Kidney (tissue), 22 donors: ENCODE measurements at places on chromosomes 13 and 19. TPM values are rescaled to one million over a fixed set of nuclear protein-coding genes. Genes with fewer than 3 reads are reported as not detected.

DNA sequence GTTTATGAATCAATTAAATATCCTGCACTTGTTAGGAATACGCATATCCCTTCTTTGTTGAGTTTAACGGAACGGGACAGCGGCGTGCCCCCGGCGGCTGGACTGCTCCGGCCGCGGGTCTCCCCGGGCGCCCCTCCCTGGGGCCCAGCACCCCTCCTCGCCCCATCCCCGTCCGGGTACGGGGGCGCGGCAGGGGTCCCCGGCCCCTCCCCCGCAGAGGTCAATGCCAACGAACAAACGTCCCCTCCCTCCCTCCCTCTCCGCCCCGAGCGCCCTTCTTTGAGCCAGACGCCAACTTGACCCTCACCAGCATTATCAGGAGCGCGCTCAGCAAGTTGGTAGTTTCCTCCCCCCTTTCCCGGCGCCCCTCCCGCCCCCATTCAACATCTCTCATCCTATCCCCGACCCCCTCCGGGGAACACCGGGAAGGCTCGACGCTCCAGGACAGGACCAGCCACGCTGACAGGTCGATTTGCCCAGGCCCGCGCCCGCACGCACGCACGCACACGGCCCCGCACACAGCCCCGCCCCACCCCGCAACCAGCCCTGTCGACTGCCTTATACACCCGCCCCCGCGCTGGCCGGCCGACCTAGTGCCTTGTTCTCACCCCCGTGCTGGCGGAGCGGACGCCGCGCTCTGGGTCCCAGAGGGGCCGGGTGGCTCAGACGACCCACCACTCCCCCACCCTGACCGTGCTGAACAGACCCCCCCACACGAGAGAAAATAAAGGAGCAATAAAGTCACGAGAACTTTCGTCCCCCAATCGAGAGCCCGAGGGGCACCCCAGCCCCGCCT, 5.0 kb downstream of the LYL1 start:
- DNase-seq, result no peak

DNA sequence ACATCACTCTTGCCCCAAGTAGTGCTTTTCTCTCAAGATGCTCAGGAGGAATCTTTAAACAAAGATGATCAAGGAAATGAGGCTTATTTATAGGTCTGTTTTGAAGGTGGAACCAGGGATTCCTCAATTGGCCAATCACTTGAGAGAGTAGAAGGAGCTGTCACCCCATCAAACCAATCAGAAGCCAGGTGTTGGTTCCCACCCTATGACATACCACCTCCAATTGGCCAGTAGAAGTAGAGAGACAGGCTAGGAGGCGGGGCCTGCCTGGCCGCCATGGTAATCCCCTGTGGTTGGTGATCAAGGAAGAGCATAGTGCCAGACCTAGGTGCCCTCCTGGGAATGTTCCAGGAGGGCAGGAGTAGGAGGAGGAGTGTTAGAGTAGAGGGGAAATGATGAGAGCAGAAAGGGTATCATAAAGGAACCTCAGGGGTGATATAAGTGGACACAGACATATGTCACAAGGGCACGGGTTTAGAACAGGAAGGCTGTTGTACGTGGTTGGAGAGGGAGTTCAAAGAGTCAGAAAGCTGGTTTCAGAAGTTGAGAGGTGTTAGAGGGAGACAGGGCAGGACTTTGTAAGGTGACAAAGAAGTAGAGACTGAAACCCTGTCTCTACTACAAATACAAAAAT, 10.5 kb downstream of the PMIS2 start:
- DNase-seq, result no peak

DNA sequence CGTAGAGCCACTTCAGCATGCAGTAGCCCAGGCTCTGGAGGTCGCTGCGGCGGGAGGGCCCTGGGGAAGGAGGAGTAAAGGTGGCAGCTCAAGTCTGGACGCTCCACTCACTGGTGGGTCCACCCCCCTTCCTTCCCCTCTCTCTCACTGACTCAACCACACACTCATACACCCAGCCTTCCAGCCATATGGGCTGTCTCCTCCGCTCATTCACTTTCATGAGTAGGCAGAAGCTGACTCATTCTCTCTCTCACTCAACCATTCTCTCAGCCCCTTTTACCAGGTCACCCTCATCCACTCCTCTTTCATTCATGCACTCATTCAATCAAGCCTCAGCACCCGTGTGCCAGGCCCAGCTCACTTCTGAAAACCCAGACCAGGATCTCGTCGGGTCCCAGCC, 27.5 kb upstream of the SIGLEC11 start:
- DNase-seq, result no peak

DNA sequence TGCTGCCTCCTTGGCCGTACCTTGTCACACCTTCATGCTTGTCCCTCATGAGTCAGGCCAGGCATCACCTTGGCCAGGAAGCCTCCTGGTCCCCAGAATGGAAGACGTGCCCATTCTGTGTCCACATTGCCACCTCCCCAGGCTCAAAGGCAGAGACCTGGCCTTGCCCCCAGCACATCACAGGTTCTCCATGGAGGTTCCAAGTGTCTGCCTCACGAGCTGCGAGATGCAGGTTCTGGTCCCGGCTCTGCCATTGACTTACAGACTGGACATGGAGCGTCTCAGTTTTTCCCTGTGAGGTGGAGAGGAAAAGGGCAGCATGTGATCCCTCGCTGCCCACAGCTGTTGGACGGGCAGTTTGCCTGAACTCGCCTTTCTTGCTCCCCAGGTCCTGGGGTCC, 9.1 kb upstream of the SLC7A10 start:
- no peak for DNase-seq

GRCh38 chr13:78742659-78743058, 83.7 kb upstream of the OBI1 start:
- DNase-seq, result no peak

GRCh38 chr19:44891016-44891882, at the start of gene TOMM40:
Gene TOMM40 (plus strand): TSS chr19:44891254. CDS start chr19:44891416, 162 bp downstream.
- no peak for DNase-seq

GRCh38 chr13:60114499-60115028, 49.2 kb downstream of the DIAPH3 start:
- no peak for DNase-seq

DNA sequence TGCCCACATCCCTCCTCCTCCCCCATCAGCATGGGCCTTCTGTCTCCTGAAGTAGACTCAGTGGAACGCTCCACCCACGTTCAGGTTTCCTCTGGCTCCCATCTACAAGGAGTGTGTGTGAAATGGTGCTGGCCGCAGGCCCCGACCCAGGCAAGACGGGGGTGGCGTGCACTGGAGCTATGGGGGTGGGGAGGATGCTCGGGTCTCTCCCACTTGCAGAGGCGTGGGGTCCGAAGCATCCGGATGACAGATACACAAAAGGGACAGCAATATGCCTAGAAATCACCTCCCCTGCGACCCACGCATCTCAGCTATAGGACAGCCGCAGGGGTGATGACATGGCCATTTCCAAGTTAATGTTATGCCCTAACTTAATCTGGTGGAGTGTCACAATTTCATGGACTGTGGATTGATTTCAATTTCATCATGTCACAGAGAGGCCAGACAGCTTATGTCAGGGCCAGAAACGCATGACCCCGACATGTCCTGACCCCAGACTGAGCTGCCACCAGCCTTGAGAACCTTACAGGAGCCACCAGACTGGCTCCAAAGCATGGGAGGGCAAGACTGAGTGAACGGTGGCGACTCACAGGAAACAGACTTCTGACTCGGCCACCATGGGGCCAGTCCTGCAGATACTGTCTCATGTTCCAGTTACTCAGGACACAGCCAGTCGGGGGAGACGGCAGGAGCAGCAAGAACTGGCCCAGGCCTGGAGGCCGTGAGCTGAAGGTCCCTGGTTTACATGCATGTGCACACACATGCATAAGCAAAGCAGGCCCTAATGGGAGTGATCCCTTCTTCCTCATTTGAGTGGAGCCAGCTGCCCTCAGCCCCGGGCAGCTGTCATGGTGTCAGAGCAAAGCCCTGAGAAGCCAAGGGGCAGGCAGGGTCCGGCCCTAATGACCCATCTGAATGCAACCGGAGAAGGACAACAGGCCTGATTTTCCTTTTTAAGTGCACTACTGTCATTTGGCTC, 82.2 kb downstream of the SLC7A1 start:
- DNase-seq, result no peak

- peak; percentile 66 for DNase-seq
Measured at GRCh38 chr19:30228835-30229524, 143.2 kb upstream of the ZNF536 start.

- DNase-seq, result no peak
Measured at GRCh38 chr13:80313668-80314256, 27.2 kb downstream of the SPRY2 start.

DNA sequence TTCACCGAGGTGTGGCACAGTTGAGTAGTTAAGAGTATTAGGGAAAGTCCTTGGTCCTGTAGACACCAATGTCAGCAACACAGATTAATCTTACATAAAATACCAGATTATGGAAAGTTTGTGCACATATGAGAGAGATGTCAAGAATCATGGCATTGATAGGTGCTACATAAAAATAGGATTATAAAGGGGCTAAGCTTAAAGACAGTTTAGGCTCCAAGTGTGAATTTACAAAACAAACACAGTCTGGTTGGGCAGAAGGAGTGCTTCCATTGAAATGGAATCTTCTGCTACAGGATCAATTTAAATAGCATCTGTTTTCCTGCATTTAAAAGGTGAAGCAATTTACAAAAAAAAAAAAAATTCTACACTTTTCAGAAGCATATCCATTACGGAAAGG, 292.9 kb downstream of the DNAJC15 start:
- DNase-seq, result no peak

DNA sequence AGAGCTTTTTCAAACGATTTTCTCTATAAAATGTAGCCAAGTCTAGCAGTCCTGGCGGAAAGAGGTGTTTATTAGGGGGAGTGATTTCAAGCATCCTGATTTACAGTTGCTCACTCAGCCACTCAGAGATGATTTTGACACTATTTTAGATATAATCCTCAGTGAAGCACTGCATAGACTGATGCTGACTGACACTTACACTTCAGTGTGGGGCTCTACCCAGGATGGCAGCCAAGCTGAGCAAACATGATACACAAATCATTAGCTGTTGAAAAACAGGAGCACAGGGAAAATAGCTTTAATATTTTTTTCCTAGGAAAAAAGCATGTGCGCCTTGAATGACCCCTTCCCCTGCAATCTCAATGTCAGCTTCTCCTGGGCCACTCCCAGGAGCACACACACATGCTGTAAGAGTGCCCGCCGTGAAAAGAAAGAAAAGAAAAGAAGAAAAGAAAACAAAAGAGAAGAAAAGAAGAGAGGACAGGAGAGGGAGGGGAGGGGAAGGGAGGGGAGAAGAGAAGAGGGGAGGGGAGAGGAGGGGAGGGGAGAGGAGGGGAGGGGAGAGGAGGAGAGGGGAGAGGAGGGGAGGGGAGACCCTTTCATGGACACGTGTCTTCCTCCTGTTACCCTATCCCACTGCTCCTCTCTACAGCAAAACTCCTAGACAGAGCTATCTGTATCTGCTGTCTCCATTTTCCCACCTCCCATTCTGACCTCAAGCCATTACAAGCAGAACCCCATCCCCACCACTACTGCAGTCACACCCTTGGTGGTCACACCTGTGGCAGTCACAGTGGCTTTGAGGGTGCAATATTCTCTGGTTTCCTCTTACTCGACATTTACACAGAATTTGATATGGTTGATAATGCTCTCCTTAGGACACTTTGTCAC, 36.4 kb downstream of the RCBTB2 start:
- no peak for DNase-seq

COX7A1 gene
- total RNA-seq, result 56.2 TPM

KLK3 gene
- not detected for total RNA-seq

ZNF561 gene
- 35.5 TPM for total RNA-seq

KIR2DL3 gene
- 0.25 TPM for total RNA-seq
